ENCODE measurements at places on chromosomes 2 and 18.
A peak's percentile ranks its signal among the peaks of the same experiment; 100 is the strongest.

DNA sequence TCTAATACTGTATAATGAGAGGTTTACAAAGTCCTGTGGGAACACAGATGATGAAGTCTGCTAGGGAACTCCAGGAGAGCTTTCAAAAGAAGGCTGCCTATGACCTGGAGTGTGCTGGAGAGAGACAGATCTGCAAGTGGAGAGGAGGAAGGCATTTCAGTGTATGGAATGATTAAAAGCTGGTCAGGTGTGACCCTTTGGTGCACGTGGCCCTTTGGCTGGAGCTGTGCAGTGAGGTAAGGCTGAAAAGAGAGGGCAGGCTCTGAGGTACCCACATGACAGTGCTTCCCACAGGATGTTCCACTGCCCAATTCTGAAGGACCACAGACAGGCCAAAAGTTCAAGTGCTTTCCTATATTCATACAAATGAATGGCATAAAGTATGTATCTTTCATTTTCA, 157.1 kb downstream of the DYM start:
- no peak overlapping the region for H3K27ac ChIP-seq
- DNase-seq: no peak
- no peaks in the 10 kb centered on the region for H3K4me1 ChIP-seq
- H3K27me3 ChIP-seq: no peaks in the 10 kb centered on the region
- no peak overlapping the region for H3K4me3 ChIP-seq

- H3K4me1 ChIP-seq: peaks cover 3% of the 10 kb centered on the region
- DNase-seq: no peak
- no peak overlapping the region for H3K4me3 ChIP-seq
Measured at GRCh38 chr2:231047274-231047922, 9.3 kb upstream of the PSMD1 start.

- H3K27ac ChIP-seq: no peak overlapping the region
- no peak for DNase-seq
- no peaks in the 10 kb centered on the region for H3K36me3 ChIP-seq
Measured at GRCh38 chr2:115389024-115389423, 946.6 kb downstream of the DPP10 start.

DNA sequence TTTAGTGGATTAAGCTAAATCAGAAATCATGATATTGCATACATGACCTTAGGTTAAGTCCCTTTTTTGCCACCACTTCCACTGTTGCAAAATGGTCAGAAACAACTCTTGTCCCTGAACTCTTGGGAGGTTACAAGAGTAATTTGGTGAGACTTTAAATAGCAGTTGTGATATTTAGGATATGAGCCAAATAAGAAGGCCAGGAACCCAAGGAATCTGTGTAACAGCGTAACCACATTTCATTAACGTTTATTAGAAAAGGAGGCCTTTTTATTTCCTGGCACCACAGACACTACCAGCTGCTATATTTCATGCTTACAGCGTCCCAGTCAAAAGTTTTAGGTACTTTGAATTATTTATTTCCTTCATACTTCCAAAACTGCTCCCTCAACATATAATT, 268.0 kb downstream of the GPD2 start:
- no peaks in the 10 kb centered on the region for H3K4me1 ChIP-seq
- no peak overlapping the region for H3K4me3 ChIP-seq
- no peak overlapping the region for H3K27ac ChIP-seq
- H3K36me3 ChIP-seq: no peaks in the 10 kb centered on the region
- DNase-seq: no peak

DNA sequence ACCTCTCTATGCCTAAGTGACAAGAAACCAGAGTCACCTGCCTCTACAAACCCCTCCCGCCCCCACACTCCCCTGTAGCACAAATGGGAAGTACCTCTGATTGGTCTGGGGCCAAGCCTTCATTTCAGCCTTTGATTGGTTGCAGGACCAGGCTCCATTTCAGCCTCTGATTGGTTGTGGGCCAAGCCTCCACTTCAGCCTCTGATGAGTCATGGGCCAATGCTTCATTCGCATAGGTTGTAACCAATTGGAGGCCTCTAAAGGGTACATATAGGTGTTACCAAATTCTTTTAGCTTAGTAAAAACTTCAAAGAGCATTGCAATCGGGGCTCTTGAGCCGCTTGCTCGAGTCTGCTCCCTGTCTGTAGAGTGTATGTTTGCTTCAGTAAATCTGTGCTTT, 25.0 kb downstream of the CCDC102B start:
- no peak overlapping the region for H3K27ac ChIP-seq
- no peaks in the 10 kb centered on the region for H3K36me3 ChIP-seq
- no peak for DNase-seq
- H3K27me3 ChIP-seq: no peaks in the 10 kb centered on the region

GRCh38 chr18:45691816-45692179, 32.2 kb upstream of the SLC14A1 start:
- no peak overlapping the region for H3K27ac ChIP-seq
- no peak overlapping the region for H3K4me3 ChIP-seq
- H3K27me3 ChIP-seq: no peaks in the 10 kb centered on the region
- H3K4me1 ChIP-seq: peaks cover 42% of the 10 kb centered on the region
- DNase-seq: no peak
- H3K36me3 ChIP-seq: no peaks in the 10 kb centered on the region

DNA sequence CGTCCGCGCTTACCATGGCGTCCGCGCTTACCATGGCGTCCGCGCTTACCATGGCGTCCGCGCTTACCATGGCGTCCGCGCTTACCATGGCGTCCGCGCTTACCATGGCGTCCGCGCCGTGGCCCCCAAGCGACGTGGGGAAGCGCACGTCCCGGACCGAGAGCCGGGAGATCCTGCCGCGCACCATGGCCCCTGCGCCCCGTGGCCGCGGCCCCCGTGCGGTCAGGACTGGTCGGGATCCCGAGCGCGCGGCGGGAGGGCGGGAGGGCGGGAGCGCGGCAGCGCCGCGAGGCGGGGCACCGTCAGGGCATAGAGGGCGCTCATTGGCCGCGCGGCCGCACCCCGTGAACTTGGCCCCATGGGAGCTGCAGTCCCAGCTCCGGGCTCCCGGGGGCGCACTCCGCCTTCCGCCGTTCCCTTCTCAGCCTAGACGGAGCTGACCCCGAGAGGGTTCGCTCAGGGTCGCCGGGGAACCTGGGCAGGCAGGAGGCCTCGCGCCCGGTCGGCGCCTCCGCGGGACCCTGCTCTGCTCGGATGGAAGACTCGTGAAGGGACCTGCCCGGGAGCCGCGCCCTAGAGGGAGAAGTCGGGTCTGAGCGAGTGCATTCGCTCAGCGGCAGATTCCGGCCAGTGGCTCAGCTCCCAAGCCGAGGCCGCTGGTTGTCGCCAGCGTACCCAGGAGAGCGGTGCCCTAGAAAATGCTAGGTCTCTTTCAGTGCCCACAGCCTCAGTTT, at the start of gene ENOSF1:
TSS of gene ENOSF1 (minus strand) at position 230 of the 734 bp plus-strand sequence. CDS start at position 187, 43 bp downstream.
- H3K27me3 ChIP-seq: no peaks in the 10 kb centered on the region
- H3K4me1 ChIP-seq: peaks cover 14% of the 10 kb centered on the region
- peak within 1 kb of the TSS; percentile 69 for H3K4me3 ChIP-seq
- peaks cover 8% of the 10 kb centered on the region for H3K36me3 ChIP-seq
- H3K27ac ChIP-seq: peak within 1 kb of the TSS; percentile 75

DNA sequence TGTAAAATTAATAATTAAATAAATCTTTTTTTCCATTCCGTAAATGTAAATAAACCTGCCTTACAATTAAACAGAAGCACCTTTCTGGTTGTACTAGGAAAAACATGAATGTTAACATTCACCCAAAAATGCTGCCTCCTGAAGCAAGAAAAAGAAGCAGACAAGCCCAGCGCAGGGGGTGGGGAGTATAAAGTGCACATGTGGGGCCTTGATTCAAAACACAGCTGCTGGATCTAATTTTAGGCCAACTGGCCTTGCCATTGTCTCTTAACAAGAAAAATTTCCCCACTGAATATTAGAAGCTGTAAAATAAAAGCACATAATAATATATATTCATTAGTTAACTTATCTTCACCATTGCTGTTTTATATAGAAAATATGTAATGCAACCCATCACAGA, 28.3 kb downstream of the TCF4 start:
- no peak for DNase-seq
- H3K27me3 ChIP-seq: no peaks in the 10 kb centered on the region
- H3K36me3 ChIP-seq: no peaks in the 10 kb centered on the region
- no peak overlapping the region for H3K4me3 ChIP-seq
- no peaks in the 10 kb centered on the region for H3K4me1 ChIP-seq

GRCh38 chr2:11073776-11074175, 81.5 kb upstream of the SLC66A3 start:
- no peak overlapping the region for H3K27ac ChIP-seq
- no peak overlapping the region for H3K4me3 ChIP-seq
- no peaks in the 10 kb centered on the region for H3K4me1 ChIP-seq

DNA sequence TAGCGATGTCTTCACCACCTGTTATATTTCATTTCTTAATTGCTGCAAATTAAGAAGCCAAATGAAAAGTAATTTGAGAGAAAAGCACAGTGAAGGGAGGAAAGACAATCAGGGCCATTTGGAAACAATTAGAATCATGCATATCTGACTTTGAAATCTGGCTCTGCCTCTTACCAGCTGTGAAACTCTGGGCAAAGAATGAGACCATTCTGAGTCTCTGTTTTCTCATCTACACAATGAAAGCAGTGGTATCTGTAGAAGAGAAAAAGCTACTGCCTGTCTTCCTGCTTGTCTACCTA, 334.5 kb upstream of the CYRIA start:
- H3K27me3 ChIP-seq: no peaks in the 10 kb centered on the region
- H3K27ac ChIP-seq: no peak overlapping the region
- no peak overlapping the region for H3K4me3 ChIP-seq
- no peaks in the 10 kb centered on the region for H3K36me3 ChIP-seq

- no peak overlapping the region for H3K27ac ChIP-seq
- H3K4me1 ChIP-seq: no peaks in the 10 kb centered on the region
- no peaks in the 10 kb centered on the region for H3K36me3 ChIP-seq
- H3K4me3 ChIP-seq: no peak overlapping the region
Measured at GRCh38 chr2:121776885-121777698, 21.6 kb downstream of the TSN start.

- no peak overlapping the region for H3K4me3 ChIP-seq
- no peak overlapping the region for H3K27ac ChIP-seq
- no peak for DNase-seq
- H3K36me3 ChIP-seq: no peaks in the 10 kb centered on the region
- H3K27me3 ChIP-seq: no peaks in the 10 kb centered on the region
Measured at GRCh38 chr18:22695674-22696073, 237.5 kb upstream of the RBBP8 start.

DNA sequence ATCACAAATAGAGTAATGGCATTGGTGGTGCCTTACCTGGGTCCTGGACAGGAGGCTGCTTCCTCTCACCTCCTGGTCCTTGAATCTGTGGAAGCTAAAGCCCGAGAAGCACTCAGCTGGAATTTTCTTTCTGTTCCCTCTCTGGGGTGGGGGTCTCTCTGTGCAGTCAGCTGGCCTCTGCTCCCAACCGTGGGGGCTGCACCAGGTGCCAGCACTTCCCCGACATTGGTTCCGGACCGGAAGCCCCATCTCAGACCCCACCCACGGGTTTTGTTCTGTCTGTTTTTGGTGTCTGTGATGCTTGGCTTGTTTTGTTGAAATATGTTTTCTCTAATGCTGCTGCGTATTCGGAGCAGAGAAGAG, 154.7 kb downstream of the TWIST2 start:
- H3K27ac ChIP-seq: no peak overlapping the region
- H3K4me1 ChIP-seq: no peaks in the 10 kb centered on the region
- H3K4me3 ChIP-seq: no peak overlapping the region
- H3K27me3 ChIP-seq: no peaks in the 10 kb centered on the region
- DNase-seq: no peak

DNA sequence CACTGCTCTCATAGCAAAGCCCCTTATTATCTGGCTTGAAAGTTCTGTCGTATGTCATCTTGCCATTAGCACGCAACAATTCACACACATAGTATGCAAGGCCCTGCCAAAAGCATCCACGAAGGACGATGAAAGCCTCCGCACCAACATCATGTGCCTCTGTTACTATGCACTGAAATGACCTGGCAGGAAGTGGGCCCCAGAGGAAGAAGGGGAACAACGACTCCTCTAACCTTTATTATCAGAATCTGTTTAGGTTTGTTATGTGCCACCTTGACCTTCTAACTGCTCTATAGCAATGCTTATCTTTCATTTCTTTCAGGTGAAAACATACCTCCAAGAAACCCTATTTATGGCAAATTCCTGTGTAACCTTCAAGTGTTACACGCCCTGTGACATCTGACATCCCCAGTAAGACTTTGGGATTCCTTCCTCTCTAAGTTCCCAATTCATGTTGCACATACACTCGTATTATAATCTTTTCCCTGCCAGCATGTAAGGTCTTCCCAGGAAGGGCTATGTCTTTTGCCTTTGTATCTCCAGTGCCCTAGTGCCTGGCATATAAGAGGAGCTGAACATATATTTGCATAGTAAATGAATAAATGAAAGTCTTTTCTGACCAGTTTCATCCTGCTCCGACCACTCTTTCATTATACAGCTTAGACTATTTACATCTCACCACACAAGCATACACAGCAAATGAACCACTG, 7.0 kb upstream of the NDUFV2 start:
- no peak for DNase-seq
- no peaks in the 10 kb centered on the region for H3K27me3 ChIP-seq
- H3K4me3 ChIP-seq: no peak overlapping the region

GRCh38 chr2:43798300-43798699, 24.5 kb downstream of the DYNC2LI1 start:
- H3K4me3 ChIP-seq: no peak overlapping the region
- no peaks in the 10 kb centered on the region for H3K27me3 ChIP-seq
- DNase-seq: no peak
- no peak overlapping the region for H3K27ac ChIP-seq
- no peaks in the 10 kb centered on the region for H3K36me3 ChIP-seq

GRCh38 chr2:135786823-135787222, 45.2 kb downstream of the UBXN4 start:
- H3K4me1 ChIP-seq: peaks cover 13% of the 10 kb centered on the region
- H3K4me3 ChIP-seq: no peak overlapping the region
- no peak for DNase-seq
- no peak overlapping the region for H3K27ac ChIP-seq
- H3K36me3 ChIP-seq: peaks cover 76% of the 10 kb centered on the region
- no peaks in the 10 kb centered on the region for H3K27me3 ChIP-seq

GRCh38 chr2:199383021-199383420, 74.7 kb downstream of the SATB2 start:
- no peak overlapping the region for H3K27ac ChIP-seq
- no peak for DNase-seq
- H3K27me3 ChIP-seq: no peaks in the 10 kb centered on the region
- no peaks in the 10 kb centered on the region for H3K36me3 ChIP-seq
- no peak overlapping the region for H3K4me3 ChIP-seq
- H3K4me1 ChIP-seq: no peaks in the 10 kb centered on the region

- DNase-seq: no peak
- no peaks in the 10 kb centered on the region for H3K4me1 ChIP-seq
- no peaks in the 10 kb centered on the region for H3K27me3 ChIP-seq
- no peak overlapping the region for H3K4me3 ChIP-seq
Measured at GRCh38 chr2:199798831-199799580, 52.0 kb downstream of the FTCDNL1 start.

DNA sequence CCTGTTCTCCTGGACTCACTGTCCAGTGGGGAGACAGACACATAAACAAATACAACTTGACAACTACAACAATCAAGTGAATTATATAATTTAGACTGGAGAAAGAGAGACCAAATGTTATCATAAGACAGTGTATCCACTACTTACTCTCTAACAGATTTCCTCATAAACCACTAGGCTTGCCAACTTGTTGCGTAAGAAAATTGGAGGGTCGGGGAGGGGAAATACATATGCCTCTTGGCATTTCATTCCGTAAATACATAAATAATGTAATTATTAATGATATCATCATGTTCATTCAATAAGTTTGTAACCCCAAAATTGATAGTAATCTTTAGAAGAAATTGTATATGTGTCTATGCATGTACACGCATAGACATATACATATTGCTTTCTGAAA, 14.9 kb downstream of the RAB6D start:
- no peak for DNase-seq
- H3K27ac ChIP-seq: no peak overlapping the region
- H3K4me1 ChIP-seq: no peaks in the 10 kb centered on the region
- H3K4me3 ChIP-seq: no peak overlapping the region
- peaks cover 11% of the 10 kb centered on the region for H3K27me3 ChIP-seq
- no peaks in the 10 kb centered on the region for H3K36me3 ChIP-seq
